Testis (tissue), 5 donors: ENCODE measurements at places on chromosomes 6 and 20. TPM values are rescaled to one million over a fixed set of nuclear protein-coding genes. Genes with fewer than 3 reads are reported as not detected.

The TGM3 gene
- total RNA-seq = 3.1 TPM

The GTSF1L gene
- 202 TPM for total RNA-seq

The TTI1 gene
- total RNA-seq = 30.5 TPM

The VSX1 gene
- 0.37 TPM for total RNA-seq

The CYP21A2 gene
- total RNA-seq = 1.7 TPM

The ETV7 gene
- total RNA-seq = 0.68 TPM

The SUPT3H gene
- total RNA-seq = 29.4 TPM

The ERVFRD-1 gene
- total RNA-seq = not detected

DNA sequence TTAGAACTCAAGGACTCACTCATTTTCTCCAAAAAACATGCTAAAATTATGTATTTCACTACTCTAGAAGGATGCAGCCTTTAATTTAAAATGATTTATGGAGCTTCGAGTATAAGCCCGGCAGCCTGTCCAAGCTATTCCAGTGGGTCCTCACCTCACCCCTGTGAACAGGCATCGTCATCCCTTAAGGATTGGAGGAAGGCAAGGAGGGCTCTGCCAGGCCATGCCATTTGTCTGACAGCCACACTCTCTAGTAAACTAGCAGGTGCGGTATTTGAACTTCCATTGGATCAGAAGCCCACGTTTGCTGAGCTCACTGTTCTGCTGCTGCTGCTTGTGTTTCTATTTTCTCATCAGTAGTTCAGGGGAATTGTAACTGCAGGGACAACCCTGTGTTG, 39.8 kb upstream of the NAA20 start:
- DNase-seq = no peak

DNA sequence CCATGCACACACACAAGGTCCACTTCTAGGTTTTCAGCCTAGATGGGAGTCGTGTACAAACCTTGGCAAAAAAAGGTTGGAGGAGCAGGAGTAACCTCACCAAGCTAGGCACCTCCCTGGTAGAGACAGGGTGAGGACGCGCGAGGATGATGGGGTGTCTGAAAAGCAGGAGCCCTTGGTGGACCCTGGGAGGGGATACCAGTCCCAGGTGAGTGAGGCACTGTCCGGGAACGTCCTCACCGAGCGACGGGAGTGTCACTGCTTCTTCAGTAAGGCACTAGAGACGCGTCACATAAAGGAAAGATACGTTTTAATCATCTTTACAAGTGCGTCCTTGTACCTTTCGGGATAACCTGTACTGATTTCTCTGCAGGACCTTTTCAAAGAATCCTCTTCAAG, 29.4 kb upstream of the ZBP1 start:
- DNase-seq = no peak

GRCh38 chr6:161137839-161138542, 135.9 kb downstream of the AGPAT4 start:
- no peak for DNase-seq

GRCh38 chr6:70051197-70052124, 185.1 kb downstream of the COL19A1 start:
- no peak for DNase-seq

GRCh38 chr20:41457173-41457857, 90.7 kb upstream of the EMILIN3 start:
- no peak for DNase-seq

GRCh38 chr20:64176971-64177370, 12.7 kb downstream of the MYT1 start:
- DNase-seq = no peak

GRCh38 chr20:37877832-37878772, 24.8 kb upstream of the VSTM2L start:
- DNase-seq = no peak

GRCh38 chr20:46298374-46298773, 9.9 kb downstream of the CDH22 start:
- no peak for DNase-seq

DNA sequence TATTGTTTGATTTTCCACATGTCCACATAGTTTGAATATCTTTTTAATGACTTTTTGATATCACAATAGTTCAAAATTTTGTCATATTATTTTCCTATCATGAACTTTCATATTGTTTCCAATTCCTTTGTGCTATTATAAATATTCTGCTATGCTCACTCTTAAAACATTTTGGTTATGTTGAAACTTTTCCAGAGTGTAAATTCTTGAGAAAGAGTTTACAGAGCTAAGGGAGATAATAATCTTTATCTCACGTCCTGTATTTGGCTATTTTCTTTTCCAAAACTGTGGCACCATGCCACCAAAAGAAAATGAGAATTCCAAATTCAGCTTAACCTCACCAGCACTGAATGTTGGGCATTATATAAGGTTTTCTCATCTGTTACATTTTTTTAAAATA, 210.9 kb downstream of the TFAP2B start:
- no peak for DNase-seq

DNA sequence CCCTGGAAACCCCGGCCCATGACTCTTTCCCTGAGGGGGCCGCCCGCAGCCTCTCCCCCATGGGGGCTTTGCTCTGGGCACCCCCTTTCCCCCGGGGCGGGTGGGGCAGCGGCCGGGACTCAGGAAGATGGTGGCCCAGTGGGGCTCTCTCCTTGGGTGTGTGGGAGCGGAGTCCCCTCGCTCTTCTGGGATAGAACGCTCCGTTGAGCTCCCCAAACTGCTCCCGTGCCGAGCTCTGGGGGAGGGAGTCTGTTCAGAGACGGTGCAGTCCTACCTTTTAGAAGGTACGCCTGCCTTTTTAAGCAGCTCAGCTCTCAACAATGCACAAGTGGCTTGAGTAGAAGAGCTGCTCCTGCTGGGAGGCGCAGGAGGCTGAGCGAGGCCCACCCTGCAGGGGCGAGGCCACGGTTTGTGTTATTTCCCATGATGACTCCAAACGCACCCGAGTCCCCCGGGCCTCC, 21.7 kb upstream of the BHLHE23 start:
- DNase-seq = no peak

- DNase-seq = no peak
Measured at GRCh38 chr20:13322198-13322597, 101.1 kb downstream of the ISM1 start.

GRCh38 chr6:71222671-71223070, 65.9 kb upstream of the OGFRL1 start:
- DNase-seq = no peak

DNA sequence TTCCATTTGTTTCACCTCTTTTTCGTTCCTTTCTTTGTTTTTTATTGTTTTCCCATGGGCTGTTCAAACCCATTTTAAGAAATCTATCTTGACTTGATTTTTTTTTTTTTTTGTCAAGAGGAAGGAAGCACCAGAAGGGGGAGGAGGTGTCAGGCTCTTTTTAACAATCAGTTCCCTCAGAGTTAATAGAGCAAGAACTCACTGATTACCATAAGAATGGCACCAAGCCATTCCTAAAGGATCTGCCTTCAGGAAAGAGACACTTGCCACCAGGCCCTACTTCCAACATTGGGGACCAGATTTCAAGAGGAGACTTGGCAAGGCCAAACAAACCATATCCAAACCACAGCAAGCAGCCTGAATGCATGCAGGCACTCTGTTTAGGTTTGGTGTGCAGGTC, 168.0 kb downstream of the OTOR start:
- DNase-seq = no peak

- no peak for DNase-seq
Measured at GRCh38 chr6:75691012-75691411, 58.0 kb upstream of the MYO6 start.
